ENCODE measurements at places on chromosomes 5 and 9. TPM values are rescaled to one million over a fixed set of nuclear protein-coding genes. Genes with fewer than 3 reads are reported as not detected.

GRCh38 chr5:18397371-18397770 is 763.1 kb downstream of the TAF11L14 start:
- no peak for DNase-seq

GRCh38 chr5:180865981-180866695 is 5.1 kb upstream of the ZFP62 start:
- DNase-seq: no peak

DNA sequence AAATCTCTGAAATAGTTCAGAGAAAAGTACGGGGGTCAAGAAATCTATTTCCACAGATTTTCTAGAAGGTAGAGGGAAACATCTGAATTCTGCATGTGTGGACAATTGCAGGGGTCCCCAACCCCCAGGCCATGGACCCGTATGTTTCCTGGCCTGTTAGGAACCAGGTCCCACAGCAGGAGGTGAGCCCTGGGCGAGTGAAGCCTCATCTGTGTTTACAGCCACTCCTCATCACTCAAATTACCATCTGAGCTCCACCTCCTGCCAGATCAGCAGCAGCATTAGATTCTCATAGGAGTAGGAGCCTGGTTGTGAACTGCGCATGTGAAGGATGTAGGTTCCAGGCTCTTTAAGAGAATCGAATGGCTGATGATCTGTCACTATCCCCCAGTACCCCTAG is 200.5 kb upstream of the EDIL3 start:
- DNase-seq: no peak

Gene C5orf46
- not detected for total RNA-seq

Gene MCC
- 8.0 TPM for total RNA-seq

DNA sequence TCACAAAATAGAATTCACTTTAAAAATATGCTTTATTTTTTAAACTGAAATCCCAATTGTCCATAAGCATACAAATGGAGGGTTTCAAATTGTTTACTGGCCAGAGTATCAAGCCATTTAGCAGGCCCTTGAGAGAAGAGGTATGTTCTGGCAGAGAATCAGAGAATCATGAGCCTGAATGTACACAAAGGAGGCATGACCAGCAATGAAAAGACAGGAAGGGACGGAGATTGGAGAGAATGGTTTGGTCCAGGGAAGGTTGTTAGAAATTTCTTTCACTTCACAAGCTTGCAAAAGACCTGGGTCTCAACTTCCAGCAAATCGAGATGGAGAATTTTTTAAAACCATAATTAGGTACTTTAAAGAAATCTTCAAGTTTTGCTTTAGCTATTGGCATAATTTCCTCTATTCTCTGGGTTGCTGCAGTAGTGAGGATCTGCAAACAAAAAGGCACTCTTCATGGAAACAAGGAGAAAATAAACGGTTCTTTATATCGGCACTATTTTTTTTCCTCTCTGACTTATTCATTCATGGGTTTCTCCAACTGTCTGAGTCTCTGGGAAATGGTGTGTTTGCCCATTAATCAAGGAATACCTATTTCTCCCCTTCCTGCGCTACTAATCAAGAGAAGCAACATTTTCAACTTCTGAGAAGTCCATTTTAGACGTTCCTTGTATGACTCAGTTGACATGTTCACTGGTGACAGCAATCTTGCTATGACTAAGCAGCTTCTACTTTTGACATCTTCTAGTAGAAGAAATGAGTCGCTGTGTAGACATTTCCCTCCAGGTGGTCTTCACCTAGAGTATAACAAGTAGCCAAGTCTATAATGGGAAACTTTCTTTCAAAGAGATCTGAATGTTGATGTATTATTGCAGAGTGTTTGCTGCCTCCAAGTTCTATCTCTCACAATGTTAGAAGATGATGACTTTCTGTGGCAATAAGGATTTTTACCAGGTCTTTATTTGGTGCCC is 23.1 kb upstream of the ERCC6L2 start:
- DNase-seq: no peak

Gene AFF4
- 27.2 TPM for total RNA-seq

DNA sequence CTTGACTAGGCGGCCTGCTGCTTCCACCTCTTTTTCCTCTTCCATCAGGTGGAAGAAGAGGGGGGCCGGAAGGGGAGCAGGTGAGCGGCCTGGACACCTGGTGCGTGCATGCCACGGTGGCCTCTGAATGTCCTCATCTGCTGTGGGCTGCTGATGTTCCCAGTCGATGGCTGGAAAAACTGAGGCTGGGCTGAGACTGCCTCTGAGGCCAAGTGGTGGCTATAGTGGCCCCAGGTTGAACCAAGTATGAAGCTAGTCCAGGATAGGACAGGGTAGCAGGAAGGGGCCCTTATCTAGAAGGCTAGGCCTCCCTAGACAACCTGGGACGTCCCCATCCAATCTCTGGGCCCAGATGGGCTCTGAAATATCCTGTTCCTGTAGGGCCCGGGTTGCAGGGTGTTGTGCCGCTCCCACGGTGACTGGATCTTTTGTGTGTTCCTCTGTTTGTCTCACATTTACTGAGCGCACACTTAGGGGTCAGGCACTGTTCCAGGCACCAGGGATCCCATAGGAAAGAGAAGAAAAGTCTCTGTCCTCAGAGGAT is 753 bp upstream of the NR5A1 start:
- DNase-seq: no peak

Gene LYSMD3
- total RNA-seq: 19.0 TPM

- DNase-seq: no peak
Observed at GRCh38 chr9:86977205-86977835, 30.0 kb upstream of the GAS1 start.

Gene FGD3
- 104 TPM for total RNA-seq

Gene TTC39B
- 17.8 TPM for total RNA-seq

DNA sequence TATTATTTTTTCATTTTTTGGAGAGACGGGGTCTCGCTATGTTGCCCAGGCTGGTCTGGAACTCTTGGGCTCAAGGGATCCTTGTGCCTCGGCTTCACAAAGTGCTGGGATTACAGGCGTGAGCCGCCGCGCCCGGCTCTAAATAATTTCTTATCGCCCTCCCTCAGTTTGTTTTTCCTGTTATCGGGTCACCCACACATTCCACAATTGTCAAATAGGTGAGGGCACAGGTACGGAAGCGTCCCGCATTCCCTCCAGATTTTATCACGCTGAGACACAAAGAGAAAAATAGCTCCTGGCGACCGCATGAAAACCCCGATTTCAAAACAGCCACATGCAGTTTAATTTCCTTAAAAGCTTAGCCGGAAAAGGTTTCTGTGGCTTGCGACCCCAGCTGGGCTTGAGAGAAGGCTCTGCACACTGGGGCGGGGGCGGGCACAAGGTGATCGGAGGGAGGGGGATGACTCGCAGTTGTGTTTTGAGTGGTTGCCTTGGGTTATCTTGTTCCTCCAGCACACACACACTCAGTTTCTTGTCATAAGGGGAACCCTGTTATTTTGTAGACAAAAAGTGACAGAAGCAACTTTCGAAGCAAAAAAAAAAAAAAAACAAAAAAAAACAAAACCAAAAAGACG is 717 bp upstream of the IQGAP2 start:
- DNase-seq: peak; percentile 90

GRCh38 chr5:83991566-83992224 is 271.0 kb upstream of the HAPLN1 start:
- DNase-seq: no peak

Gene SAXO1
- total RNA-seq: 0.10 TPM

Gene ANKRD20A1
- total RNA-seq: 1.2 TPM

- no peak for DNase-seq
Observed at GRCh38 chr5:79168031-79168430, 56.4 kb downstream of the BHMT start.

- no peak for DNase-seq
Observed at GRCh38 chr5:177546258-177546741, 8.1 kb downstream of the FAM193B start.

Gene NPM1
- 1,394 TPM for total RNA-seq

DNA sequence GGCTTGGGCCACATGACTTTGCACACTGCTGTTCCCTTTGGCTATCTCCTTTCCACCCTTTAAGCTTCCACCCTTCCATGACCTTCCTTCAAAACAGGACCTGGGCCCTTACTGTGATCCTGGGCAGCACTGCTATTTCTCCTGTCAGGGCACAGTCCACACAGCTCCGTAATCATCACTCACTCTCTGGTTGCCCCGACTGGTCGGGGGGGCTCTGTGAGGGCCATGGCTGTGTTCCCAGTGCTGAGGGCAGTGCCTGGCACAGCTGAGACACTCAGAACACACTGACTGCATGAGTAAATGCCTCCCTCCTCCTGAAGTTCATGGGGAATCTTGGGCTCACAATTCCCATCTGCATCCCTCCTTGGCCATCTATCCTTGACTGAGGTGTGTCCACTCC is 12.2 kb downstream of the TRAF1 start:
- DNase-seq: no peak

GRCh38 chr9:130213911-130214761 is 41.9 kb downstream of the NCS1 start:
- no peak for DNase-seq

GRCh38 chr9:88994469-88995199 is 3.4 kb downstream of the S1PR3 start:
- no peak for DNase-seq

DNA sequence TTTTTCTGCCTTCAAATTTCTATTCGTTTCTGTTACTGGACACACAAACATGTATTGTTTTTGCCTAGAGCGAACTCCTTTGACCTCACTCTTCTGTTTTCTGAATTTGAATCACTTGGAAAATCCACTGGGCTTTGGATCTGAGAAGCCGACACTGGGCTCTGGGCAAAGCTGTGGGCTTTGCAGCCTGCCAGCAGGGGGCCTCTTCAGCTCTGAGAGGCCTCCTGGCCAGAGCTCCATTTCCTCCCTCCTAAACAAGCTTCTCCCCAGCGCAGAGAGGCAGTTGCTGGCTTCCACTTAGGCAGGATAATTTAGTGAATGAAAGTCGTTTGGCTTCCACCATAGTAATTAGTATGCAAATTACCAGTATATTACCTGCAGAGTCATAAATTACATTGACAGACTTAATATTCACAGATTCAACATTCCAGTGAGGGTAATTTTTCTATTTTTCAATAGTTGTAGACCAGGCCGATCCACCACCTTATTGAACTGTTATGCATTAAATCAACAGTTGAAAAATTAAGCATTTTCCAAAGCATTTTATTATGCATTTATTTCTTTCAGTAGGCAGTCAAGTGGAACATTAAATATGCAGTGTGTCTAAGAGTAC is 104.0 kb upstream of the ZNF366 start:
- peak; percentile 51 for DNase-seq

Gene ZNF300
- 0.45 TPM for total RNA-seq

Gene PRDM9
- total RNA-seq: not detected

- DNase-seq: no peak
Observed at GRCh38 chr9:94081864-94082463, 2.3 kb upstream of the PTPDC1 start.

Gene GLRX
- 67.4 TPM for total RNA-seq

Gene C5
- 2.3 TPM for total RNA-seq

- no peak for DNase-seq
Observed at GRCh38 chr5:77663090-77663863, 24.8 kb upstream of the OTP start.

DNA sequence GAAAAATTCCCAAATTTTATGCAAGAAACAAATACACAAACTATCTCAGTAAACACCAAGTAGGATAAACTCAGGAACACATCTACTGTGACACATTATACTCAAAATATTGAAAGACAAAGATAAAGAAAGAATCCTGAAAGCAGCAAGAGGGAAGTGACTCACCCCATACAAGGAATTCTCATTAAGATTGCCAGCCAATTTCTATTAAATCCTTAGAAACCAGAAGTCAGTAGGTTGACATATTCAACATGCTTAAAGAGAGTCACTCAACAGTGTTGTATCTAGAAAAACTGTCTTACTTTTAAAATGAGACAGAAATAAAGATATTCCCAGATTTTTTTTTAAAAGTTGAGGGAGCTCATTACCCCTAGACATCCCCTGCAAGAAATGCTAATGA is 15.5 kb downstream of the SPATA31E1 start:
- DNase-seq: no peak

DNA sequence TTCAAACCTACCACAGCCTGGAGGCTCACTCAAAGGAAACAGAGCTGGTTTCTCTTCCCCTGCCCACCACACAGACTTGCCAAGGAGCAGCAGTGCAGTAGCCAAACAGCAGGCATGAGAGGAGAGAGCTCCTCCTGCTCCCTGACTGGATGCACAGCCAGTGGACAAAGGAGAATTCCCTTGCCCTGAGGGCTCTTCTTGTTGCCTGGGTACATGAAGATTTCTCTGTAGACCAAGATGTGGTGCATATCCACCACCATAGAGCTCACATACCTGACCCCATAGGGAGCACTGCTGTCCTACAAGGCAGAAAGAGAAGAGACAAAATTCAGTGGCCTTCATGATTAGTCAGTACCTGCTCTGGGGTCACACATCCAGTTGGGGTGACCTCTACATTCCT is 56.3 kb upstream of the SPATA31E1 start:
- DNase-seq: no peak
